ENCODE measurements at places on chromosomes 6 and 20.

DNA sequence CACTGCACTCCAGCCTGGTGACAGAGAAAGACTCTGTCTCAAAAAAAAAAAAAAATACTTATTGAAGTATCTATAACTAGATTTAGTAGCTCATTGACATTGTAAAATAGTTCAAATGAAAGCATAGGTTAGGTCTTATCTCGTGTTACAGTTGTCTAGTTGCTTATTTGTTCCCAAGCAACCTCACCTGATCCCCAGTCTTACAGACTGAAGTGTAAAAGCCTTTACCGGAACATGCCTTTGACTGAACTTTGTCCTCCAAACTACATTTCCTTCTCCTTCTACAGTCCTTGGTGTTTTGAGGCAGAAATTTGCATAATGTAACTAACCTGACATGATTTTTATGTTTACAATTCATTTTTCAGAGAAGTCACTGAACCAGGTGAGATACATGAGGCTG, 61.0 kb downstream of the PKIB start:
- DNase-seq: no peak

DNA sequence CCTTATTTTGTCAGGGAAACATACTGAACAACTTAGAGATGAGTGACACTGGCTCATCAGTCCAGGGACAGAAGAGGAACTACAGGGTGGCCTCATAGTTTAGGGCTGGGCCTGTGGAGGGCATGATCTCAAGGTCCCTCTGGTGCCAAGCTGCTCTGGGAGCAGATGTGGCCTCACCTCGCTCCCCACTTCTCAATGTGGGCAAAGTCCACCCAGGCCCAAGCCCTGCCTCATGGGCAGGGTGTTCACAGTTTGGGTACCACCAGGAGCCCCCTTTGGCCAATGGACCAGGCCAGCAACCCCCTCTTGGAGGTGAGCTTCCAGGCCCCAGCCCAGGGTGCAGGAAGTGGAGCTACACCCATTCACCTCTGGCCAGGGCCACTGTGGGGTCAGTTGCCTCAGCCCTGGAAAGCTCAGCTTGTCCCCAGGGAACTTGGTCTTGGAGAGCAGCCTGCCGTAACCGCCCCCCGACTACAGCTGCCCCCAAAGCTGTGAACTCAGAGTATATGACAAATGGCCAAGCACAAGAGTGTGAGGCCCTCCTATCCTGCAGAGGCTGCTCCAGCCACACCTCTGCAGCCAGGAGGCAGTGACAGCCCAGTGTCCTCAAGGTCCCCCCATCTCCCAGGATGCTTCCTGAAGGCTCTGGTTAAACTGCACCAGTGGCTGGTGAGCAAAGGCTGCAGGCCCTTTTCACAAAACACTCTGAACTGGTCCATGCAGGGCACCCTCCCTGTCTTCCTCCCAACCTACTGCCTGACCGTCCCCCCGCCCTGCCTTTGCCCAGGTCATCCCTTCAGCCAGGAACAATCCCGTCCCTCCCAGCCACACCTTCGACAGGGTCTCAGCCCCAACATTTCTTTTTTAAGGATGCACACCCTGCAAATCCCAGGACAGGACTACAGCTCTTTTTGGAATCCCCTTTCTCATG, 3.6 kb downstream of the ADISSP start:
- DNase-seq: no peak

- DNase-seq: no peak
Observed at GRCh38 chr20:17502105-17502504, 29.1 kb downstream of the BFSP1 start.

- no peak for DNase-seq
Observed at GRCh38 chr6:30966154-30966553, 17.4 kb upstream of the MUC21 start.

DNA sequence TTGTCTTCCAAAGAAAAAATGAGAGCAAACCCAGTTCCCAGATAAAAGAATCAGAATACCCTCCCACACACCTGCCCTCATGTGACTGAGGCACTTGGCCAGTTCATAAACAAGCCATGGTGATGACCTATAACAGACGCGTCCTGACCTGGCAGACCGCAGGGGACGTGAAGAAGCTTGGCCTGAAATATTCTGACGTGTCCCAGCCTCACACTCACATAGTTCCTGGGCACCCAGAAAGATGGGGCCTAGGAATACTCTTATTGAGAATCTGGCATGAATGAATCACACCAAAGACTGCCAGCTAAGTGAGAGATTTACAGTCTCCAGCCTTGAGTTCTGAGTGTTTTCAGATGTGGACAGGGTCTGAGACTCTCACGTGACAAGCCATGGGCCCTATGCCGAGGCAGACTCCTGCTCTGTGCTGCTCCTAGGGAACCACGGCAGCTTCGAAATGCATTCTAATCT, 17.2 kb upstream of the MAP3K4 start:
- no peak for DNase-seq

Measured in activated CD4-positive, alpha-beta T cell treated with anti-CD3 and anti-CD28 coated beads for 48 hours (primary cell).